CD8-positive, alpha-beta memory T cell (primary cell): ENCODE measurements at places on chromosomes 12 and 14. TPM values are rescaled to one million over a fixed set of nuclear protein-coding genes. Genes with fewer than 3 reads are reported as not detected.

TPPP2 gene
- total RNA-seq: not detected

- H3K4me1 ChIP-seq: no peaks in the 10 kb centered on the region
- H3K36me3 ChIP-seq: no peaks in the 10 kb centered on the region
- no peak for DNase-seq
- H3K27ac ChIP-seq: no peak overlapping the region
- no peaks in the 10 kb centered on the region for H3K27me3 ChIP-seq
Measured at GRCh38 chr12:88921890-88922532, 341.7 kb upstream of the KITLG start.

PELI2 gene
- total RNA-seq: 2.7 TPM

DNA sequence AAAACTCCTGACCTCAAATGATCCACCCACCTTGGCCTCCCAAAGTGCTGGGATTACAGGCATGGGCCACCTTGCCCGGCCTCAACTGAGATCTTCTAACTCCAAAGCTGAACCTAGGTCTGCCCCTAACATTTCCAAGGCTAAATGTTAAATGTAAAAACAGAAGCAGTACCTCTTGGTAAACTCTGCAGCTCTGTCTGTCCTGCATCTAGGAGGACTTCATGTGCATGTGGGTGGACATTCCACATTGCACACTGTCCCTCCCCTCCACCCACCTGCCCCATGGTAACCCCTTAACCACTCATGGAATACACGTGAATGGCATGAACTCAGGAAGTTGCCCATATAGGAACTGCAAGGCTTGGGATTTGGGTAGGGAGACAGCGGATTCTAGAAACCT lies 33.1 kb downstream of the SNX6 start:
- no peaks in the 10 kb centered on the region for H3K27me3 ChIP-seq
- H3K4me1 ChIP-seq: no peaks in the 10 kb centered on the region

RNF212B gene
- not detected for total RNA-seq

RFX4 gene
- not detected for total RNA-seq

KRT82 gene
- not detected for total RNA-seq

DNA sequence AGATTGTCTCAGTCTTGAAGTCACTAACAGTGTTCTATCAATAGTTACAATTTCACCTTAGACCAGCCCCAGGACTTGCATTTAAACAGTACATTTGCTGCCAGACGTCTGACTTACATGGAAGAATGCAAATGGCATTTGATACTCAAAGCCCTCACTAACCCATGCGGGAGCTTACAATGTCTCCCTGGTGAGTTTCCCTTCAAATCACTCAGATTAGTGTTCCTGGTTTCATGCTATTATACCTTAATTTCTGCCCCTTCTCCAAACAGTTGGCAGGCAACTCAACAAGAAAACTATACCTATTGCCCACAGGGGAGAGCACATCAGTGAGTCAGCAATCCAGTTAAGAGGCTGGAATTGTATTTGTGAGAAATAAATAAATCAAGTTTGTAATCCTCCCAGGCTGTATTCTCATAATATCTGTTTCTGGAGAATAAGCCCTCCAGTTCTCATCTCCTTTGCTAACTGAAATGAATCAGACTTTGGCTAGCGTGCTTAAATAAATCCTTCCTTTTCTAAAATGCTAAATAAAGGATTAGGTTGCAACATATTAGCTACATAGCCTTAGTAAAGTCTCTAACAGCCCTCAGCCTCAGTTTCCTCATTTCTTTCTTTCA lies 23.7 kb downstream of the GSTZ1 start:
- H3K36me3 ChIP-seq: peaks cover 5% of the 10 kb centered on the region
- H3K27ac ChIP-seq: no peak overlapping the region
- H3K4me1 ChIP-seq: no peaks in the 10 kb centered on the region
- H3K27me3 ChIP-seq: no peaks in the 10 kb centered on the region

GRCh38 chr12:47736877-47737676 lies 11.8 kb upstream of the ENDOU start:
- H3K4me1 ChIP-seq: peaks cover 14% of the 10 kb centered on the region
- no peak overlapping the region for H3K4me3 ChIP-seq
- DNase-seq: no peak
- no peak overlapping the region for H3K27ac ChIP-seq

SLCO1C1 gene
- total RNA-seq: not detected

BIN2 gene
- total RNA-seq: 55.9 TPM

- no peaks in the 10 kb centered on the region for H3K4me1 ChIP-seq
- no peaks in the 10 kb centered on the region for H3K27me3 ChIP-seq
- H3K36me3 ChIP-seq: no peaks in the 10 kb centered on the region
- DNase-seq: no peak
- H3K4me3 ChIP-seq: no peak overlapping the region
- no peak overlapping the region for H3K27ac ChIP-seq
Measured at GRCh38 chr12:130219929-130220705, 57.9 kb downstream of the FZD10 start.

GRCh38 chr12:30025317-30025716 lies 241.6 kb upstream of the TMTC1 start:
- no peaks in the 10 kb centered on the region for H3K27me3 ChIP-seq
- no peak overlapping the region for H3K27ac ChIP-seq
- DNase-seq: no peak
- H3K4me1 ChIP-seq: no peaks in the 10 kb centered on the region

DNA sequence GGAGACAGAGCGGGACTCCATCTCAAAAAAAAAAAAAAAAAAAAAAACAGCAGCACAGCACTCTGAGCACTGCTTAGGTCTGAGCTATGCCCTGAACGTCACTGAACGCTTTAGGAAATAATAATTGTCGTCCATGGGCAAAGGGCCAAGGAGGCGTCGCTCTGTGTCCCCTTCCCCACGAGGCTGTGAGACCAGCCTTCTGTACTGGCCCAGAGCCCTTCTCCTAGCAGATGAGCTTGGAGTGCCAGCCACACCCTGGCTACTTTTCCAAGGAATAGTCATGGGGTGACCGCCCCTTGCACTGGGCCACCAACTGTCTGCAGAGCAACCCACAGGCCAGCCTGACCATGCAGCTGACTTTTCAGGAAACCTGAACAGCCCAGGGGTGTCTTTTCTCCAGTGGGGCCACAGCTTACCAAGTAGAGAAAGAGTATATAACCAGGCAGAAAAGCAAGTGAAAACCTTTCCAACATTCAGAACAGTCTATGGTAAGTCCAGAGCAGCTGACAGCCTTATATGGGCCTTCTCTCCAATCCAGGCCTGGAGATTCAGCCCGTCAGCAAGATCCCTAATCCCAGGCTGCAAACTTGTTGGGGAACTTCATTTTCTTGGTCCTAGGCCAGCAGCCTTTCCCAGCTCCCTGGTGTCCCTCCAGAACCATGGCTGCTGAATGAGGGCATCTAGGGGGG lies 28.5 kb downstream of the CD9 start:
- H3K36me3 ChIP-seq: no peaks in the 10 kb centered on the region
- H3K27me3 ChIP-seq: no peaks in the 10 kb centered on the region
- H3K4me3 ChIP-seq: no peak overlapping the region
- no peak for DNase-seq

WIF1 gene
- total RNA-seq: not detected

C14orf180 gene
- not detected for total RNA-seq

PITPNM2 gene
- total RNA-seq: 6.1 TPM

DNA sequence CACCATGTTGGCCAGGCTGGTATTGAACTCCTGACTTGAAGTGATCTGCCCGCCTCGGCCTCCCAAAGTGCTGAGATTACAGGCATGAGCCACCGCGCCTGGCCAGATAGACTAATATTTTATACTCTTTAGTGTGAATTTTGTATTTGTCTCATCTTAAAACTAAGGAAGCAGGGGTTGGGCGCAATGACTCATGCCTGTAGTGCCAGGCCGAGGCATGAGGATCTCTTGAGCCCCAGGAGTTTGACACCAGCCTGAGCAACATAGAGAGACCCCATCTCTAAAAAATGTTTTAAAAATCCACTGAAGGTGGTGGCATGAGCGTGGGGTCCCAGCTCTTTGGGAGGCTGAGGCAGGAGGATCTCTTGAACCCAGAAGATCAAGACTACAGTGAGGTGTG lies 9.0 kb downstream of the DYNC1H1 start:
- H3K27me3 ChIP-seq: no peaks in the 10 kb centered on the region
- peaks cover 5% of the 10 kb centered on the region for H3K36me3 ChIP-seq
- H3K27ac ChIP-seq: no peak overlapping the region
- no peak overlapping the region for H3K4me3 ChIP-seq
- peaks cover 13% of the 10 kb centered on the region for H3K4me1 ChIP-seq

GRCh38 chr14:63747846-63748245 lies 20.0 kb upstream of the SGPP1 start:
- no peaks in the 10 kb centered on the region for H3K27me3 ChIP-seq
- H3K36me3 ChIP-seq: no peaks in the 10 kb centered on the region
- no peak for DNase-seq
- no peak overlapping the region for H3K4me3 ChIP-seq

GALNT9 gene
- 0.18 TPM for total RNA-seq

KLRC4 gene
- total RNA-seq: 16.2 TPM

- no peak for DNase-seq
- no peaks in the 10 kb centered on the region for H3K4me1 ChIP-seq
- no peak overlapping the region for H3K27ac ChIP-seq
- H3K27me3 ChIP-seq: no peaks in the 10 kb centered on the region
- no peaks in the 10 kb centered on the region for H3K36me3 ChIP-seq
Measured at GRCh38 chr12:40827683-40828592, 135.7 kb downstream of the CNTN1 start.

GRCh38 chr12:23424685-23425084 lies 524.8 kb downstream of the SOX5 start:
- no peak for DNase-seq
- no peaks in the 10 kb centered on the region for H3K4me1 ChIP-seq
- peak overlapping the region; percentile 34 for H3K27ac ChIP-seq
- no peak overlapping the region for H3K4me3 ChIP-seq
- H3K36me3 ChIP-seq: no peaks in the 10 kb centered on the region
- no peaks in the 10 kb centered on the region for H3K27me3 ChIP-seq

DNA sequence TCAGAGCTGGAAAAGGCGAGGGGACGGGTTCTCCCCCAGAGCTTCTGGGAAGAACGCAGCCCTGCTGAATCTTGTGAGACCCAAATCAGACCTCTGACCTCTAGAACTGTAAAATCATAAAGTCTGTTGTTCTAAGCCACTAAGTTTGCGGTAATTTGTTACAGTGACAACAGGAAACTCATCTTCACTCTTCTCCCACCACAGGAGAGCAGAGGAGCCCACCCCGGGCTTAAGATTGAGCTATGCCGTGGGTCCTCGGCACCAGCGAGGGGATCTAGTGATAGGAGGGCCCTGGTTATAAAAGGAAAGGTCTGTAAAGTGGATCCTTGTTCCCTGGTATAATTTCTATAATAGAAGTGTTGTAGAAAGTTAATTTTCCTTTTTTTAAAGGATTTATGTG lies 7.6 kb downstream of the MLXIP start:
- no peaks in the 10 kb centered on the region for H3K36me3 ChIP-seq
- peaks cover 90% of the 10 kb centered on the region for H3K4me1 ChIP-seq
- peak; percentile 73 for DNase-seq
- no peak overlapping the region for H3K4me3 ChIP-seq
- H3K27ac ChIP-seq: no peak overlapping the region

- H3K4me1 ChIP-seq: peaks cover 37% of the 10 kb centered on the region
- no peaks in the 10 kb centered on the region for H3K36me3 ChIP-seq
- no peaks in the 10 kb centered on the region for H3K27me3 ChIP-seq
- peak overlapping the region; percentile 92 for H3K4me3 ChIP-seq
- peak overlapping the region; percentile 93 for H3K27ac ChIP-seq
Measured at GRCh38 chr14:74882103-74882920, 596 bp downstream of the DLST start.

GRCh38 chr12:118101051-118101450 lies 2.8 kb downstream of the VSIG10 start:
- no peak overlapping the region for H3K4me3 ChIP-seq
- no peaks in the 10 kb centered on the region for H3K36me3 ChIP-seq
- H3K27me3 ChIP-seq: no peaks in the 10 kb centered on the region
- H3K27ac ChIP-seq: no peak overlapping the region

- H3K36me3 ChIP-seq: no peaks in the 10 kb centered on the region
- no peak overlapping the region for H3K4me3 ChIP-seq
- no peaks in the 10 kb centered on the region for H3K27me3 ChIP-seq
- no peak overlapping the region for H3K27ac ChIP-seq
- no peaks in the 10 kb centered on the region for H3K4me1 ChIP-seq
Measured at GRCh38 chr14:85599939-85600338, 70.0 kb downstream of the FLRT2 start.

DNA sequence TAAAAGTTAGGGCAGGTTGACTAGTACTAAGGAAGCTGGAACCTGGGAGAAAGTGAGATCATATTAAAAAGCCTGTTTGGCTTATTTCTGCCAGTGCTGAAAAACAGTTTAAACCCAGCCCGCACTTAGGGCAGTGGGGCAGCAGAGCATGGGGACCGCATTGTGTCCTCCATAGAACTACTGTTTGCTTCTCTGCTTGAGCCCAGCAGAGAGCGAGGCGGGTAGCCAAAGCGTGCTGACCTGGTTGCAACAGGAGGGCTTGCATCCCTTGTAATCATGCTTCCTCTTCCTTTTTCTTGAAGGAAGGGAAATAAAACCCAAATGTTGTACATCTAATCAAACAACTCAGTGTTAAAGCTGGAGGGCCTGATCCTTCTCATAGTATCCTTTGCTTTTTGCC lies 82.5 kb upstream of the HOXC13 start:
- no peaks in the 10 kb centered on the region for H3K4me1 ChIP-seq
- DNase-seq: no peak
- peaks cover 8% of the 10 kb centered on the region for H3K27me3 ChIP-seq
- H3K36me3 ChIP-seq: no peaks in the 10 kb centered on the region
- H3K4me3 ChIP-seq: no peak overlapping the region
